Posterior cingulate gyrus (tissue), 11 donors: ENCODE measurements at places on chromosomes 16 and 17.

DNA sequence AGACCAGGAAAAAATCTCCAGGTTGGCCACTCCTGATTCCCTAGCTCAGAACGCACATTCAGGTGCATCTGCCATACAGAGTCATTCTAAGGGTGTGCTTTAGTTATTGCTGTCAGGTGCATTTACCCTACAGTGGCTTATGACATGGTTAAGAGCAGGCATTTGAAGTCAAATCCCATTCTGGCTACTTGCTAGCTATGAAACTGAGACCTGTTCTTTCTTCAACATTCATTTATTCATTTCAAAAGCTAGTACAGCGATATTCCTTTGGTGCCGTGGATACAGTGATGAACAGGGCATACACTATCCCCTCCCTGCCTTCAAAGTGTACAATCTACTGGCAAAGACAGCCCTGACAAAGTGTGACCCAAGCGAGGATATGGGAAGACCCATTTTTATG is 508.3 kb downstream of the NPIPA7 start:
- no peak for DNase-seq

- no peak for DNase-seq
These were observed 66.9 kb downstream of the PLXDC1 start for GRCh38 chr17:39084558-39084957.

GRCh38 chr16:80066805-80067580 is 466.5 kb upstream of the MAF start:
- DNase-seq: no peak

DNA sequence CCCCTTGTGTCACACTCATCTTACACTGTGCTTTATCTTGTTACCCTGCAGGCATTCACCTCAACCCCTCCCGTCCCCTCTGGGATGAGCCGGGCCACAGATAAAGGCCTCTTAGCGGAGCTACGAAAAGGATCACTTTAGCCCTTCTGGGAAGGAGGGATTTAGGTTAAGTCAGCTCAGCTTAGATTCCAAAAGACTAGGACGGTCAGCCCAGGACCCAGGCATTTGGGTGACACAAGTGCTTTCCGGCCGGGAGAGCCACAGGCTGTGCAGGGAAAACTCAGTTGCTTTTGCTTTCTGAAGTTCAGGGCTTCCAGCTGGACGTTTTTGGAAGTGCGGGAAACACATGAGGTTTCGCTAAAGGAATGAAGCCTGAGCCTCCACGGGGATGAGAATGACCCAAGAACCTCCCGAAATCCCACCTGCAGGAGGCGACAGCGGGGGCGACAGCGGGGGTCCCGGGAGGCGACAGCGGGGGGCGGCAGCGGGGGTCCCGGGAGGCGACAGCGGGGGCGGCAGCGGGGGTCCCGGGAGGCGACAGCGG is 11.6 kb upstream of the METRNL start:
- no peak for DNase-seq

GRCh38 chr16:85602402-85603202 is 10.5 kb upstream of the GSE1 start:
- DNase-seq: no peak

DNA sequence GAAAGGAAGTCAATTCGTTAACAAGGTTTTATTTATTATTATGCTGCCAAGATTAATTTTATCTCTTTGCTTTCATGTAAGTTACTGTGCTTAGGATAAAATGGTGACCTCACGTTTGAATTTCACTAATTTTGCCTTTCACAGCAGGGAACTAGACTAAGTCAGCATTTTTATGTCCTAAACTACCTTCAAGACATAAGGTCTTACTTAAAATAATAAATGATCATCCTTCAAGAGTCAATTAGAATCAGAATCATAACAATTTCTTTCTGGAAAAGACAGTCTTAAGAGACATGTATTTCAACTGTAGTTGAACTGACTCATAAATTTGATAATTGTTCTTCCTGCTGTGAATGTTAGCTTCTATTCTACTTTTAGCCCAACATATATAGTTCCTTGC is 893.8 kb downstream of the KCNJ2 start:
- DNase-seq: no peak

DNA sequence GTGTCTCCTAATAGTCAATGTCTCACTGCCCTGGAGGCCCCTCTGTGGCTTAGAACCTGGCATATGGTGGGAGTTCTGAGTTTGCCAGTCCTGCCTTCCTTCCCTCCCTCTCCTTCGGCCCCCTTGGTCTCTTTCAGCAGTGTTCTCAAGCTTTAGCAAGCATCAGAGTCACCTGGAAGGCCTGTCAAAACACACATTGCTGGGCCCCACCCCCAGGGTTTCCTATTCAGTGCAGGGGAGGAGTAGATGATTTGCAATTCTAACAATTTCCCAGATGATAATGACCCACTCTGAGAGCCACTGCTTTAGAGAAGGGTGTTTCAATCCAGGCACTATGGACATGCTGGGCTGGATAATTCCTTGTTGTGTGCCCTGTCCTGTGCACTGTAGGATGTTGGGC is 26.4 kb upstream of the TMEM220 start:
- no peak for DNase-seq

DNA sequence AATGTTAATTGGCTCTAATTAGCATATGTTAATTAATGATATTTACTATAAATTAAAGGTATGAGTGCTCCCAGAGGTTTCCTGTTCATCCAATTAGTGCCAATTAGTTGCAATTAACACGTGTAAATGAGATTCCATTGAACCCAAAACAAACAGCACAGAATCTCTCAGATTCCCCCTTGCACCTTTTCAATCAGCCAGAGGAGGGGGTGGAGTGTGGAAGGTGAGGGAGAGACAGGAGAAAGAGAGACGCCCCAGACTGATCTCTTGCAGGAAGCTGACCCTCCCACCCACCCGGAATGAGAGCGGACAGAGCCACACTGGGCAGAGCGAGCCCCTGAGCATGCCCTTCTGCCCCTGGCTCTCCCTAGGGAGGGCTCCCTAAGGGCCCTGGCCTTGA is 24.1 kb upstream of the LHX1 start:
- no peak for DNase-seq

DNA sequence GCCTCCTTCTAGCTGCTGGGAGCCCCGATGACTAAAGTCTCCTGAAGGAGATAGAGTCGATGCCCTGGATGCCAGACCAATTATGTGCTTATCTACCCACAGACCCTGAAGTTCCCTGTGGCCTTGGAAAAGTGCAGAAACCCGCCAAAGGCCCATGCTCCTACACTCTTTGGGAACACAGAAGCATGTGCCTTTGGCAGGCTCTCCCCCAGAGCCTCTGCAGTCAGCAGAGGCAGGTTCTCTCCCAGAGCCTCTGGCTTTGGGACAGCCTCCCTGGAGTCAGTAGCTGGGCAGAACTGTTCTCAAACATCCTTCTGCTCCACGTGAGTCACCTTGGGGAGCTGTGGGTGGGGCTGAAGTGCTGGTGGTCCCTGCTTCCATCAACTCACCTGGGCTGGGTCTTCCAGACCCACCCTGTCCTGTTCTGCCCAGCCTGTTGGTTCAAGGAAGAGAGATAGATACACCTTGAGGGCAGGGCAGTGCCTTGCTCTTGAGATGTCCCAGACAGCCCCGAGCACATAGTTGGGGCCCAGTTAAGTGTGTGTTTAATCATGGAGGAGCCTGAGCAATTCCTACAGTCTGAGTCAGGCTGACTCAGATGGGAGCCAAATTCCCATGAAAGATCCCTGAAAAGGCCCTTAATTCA is 3.2 kb upstream of the CDK5RAP3 start:
- DNase-seq: no peak

- no peak for DNase-seq
These were observed 514 bp downstream of the UBFD1 start for GRCh38 chr16:23557779-23558702.

DNA sequence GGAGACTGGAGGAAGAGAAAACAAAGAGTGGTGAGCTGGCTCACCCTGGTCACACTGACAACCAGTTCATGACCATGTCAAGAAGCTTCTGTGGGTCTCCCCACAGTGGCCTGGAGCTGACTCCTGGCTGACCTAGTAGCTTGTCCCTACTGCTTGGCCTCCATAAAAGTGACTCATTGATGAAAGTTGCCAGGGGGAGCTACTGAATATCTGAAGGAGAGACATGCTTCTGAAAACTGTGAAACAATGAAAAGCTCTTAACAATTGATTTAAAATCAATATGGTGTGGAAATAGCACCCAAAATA is 22.0 kb downstream of the SMPD3 start:
- no peak for DNase-seq

- DNase-seq: no peak
These were observed 19.1 kb upstream of the COPRS start for GRCh38 chr17:31877911-31878702.

DNA sequence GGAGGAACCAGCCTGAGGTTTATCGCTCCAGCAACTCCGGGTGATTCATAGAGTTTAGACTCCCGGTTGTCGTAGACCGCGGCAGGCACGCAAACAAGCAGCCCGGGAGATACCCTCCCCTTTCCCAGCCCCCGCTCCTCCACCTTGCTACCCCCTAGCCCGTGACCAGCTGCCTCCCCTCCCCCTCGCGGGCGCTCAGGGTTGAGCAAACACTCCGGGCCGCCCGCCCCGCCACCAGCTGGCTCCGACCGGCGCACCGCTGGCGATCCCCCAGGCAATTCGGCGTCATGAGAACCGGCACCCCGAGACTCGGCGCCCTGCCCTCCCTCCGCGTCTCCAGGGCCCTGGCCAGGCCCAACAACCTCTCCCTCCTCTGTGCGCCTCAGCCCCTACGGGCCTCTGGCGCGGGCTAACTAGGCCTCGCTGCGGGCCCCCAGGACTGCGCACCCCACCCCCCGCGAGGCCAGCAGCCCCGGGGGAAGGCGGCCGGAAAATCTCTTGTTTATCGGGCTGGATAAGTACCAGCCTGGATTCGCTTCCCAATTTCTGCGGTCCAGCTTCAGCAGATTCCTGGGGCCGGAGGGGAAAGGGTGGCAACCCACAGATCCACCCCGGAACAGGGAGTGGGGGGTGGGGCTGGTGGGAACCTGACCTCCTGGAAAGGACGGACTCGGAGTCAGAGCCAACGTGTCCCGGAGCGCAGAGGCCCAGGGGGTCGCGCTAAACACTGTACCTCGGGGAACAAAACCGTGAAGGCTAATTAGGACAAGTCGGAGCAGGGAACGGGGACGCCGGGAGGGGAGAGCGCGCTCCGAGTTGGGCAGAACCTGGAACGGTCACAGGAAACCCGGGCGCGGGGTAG is 951 bp upstream of the GPRC5C start:
- peak; percentile 89 for DNase-seq
